Putamen (tissue), 1 donor: ENCODE measurements at places on chromosomes 2 and 18.

- no peak for DNase-seq
These were observed 16.2 kb downstream of the CYP26B1 start for GRCh38 chr2:72131371-72131891.

GRCh38 chr2:158667586-158667985 lies 127.5 kb upstream of the DAPL1 start:
- DNase-seq, result no peak

DNA sequence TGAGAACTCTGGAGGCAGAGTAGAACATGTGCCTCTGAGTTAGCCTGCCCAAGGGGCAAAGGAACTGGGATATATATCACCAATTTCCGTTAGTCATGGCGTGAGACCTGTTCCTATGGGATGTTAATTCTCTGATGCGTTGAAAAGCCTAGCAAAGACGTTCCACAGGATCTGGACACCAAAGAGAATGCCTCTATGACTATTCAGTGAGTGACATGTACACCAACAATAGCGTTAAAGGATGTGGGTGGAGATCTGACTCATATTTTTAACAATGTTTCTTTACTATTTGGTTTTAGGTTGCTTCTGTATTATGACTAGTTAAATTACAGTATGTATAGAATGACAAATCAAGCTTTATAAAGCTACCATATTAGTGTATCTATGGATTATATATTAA lies 320.9 kb upstream of the MC4R start:
- no peak for DNase-seq

DNA sequence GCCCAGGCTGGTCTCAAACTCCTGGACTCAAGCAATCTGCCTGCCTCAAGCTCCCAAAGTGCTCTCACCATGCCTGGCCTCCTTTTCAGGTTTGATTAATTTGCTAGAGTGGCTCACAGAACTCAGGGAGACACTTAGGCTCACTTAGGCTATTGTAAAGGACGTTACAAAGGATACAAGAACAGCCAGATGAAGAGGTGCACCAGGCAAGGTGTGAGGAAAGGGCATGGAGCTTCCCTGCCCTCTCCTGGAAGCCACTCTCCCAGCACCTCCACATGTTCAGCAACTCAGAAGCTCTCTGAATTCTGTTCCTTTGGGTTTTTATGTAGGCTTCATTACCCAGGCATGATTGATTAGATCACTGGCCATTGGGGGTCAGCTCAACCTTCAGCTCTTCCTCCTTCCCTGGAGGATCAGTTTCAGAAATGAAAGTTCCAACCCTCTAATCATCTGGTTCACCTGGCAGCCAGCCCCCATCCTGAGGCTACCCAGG lies 78.7 kb upstream of the RGPD5 start:
- DNase-seq, result no peak

DNA sequence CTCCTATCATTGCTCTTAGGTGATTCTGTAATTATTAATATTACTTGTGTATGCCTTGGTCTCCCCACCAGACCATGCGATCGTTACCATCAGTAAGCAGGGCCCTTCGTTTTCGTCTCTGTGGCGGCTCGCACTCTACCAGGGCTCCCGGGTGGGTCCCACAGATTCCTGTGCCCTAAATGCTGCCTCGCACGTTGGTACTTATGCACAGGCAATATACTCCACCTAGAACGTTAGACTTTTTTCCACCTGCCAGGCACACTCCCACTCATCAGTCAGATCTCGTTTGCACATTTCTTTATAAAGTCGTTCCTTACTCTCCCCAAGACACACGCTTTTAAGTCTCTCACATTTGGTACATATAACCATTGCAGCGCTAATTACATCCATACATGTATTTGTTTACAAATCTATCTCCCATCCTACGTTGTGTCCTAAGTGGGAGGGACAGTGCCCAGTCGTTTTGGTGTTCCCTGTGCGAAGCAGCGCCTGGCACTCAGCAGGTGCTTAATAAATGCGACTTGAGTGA lies 901 bp downstream of the FEZ2 start:
- peak; percentile 12 for DNase-seq

- no peak for DNase-seq
These were observed 149.7 kb upstream of the HS6ST1 start for GRCh38 chr2:128468186-128468920.

GRCh38 chr18:66792466-66792865 lies 188.6 kb upstream of the CDH19 start:
- no peak for DNase-seq

DNA sequence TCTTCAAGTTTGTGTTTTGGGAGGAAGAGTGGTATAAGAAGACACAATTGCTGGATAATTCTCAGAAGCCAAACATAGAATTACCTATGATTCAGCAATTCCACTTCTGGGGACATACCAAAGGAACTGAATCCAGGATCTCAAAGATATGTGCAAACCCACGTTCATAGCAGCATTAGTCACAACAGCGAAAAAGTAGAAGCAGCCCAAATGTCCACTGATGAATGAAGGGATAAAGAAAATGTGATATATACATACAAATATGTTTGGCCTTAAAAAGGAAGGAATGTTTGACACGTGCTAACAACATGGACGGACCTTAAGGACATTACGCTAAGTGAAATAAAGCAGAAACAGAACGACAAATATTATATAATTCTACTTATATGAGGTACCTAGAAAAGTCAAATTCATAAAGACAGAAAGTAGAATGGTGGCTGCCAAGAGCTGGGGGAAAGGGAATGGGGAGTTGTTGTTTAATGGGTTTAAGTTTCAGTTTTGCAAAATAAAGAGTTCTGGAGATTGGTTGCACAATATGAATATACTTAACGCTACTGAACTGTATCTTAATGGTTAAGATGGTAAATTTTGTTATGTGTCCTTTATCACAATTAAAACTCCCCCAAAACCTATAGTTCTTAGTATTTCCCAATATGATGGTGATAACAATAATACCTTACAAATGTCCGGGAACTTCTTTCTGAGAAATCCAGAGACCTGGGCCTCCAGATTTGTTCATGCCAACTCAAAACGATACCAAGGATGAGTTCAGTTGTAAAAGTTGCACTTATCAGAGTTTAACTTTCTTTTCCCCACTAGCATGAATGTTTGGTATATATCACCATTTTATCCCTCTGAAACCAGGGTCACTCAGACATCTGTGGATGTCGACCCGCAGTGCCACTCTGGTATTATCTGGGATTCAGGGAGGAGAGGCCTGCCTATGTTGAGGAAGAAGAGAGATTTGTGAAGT lies 33.7 kb upstream of the WIPF1 start:
- DNase-seq, result no peak

- peak; percentile 19 for DNase-seq
These were observed 1.5 kb downstream of the CNRIP1 start for GRCh38 chr2:68317971-68318913.

DNA sequence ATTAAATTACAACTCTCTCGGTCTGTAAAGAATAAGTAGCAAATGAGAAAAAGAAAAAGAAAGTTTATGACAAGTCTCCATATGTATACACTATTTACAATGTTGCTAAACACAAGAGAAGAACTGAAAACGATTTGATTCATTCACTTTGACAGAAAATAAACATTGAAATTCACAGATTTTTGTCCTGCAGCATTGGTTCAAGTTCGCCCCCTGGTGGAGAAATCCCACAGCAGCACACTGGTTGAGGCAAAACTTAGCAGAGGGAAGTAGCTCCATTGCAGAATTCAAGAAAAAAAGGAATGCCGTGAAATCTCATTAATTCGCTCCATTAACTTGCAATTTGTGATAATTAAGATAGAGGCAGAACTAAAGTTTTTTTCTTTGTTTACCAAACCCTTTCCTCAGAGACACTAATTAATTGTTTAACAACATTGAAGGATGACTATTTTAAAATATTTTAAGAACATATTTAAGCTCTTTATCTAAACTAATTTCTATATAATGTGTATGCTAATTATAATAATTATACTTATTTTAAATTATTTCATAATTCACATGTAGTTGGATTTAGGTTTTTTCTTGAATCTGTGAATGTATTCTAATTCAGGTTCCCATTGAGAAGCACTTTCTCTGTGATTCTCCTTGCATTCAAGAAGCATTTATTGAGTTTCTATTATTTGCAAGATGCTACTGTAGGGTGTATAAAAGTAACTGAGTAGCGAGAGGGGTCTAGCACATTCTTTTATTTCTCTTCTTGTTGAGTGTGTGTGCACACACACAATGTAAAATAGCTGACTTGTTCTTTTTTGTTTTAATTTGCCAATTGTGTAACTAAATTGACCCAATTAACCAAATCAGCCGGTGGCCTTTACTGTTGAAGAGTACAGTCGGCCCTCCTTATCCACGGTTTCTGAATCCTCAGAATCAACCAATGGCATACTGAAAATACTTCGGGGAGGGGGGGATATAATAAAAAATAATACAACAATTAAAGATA lies 74.1 kb downstream of the COL4A3 start:
- DNase-seq, result peak; percentile 44

GRCh38 chr2:203782262-203782976 lies 76.0 kb downstream of the CD28 start:
- peak; percentile 10 for DNase-seq

GRCh38 chr2:96315400-96316071 lies 9.6 kb upstream of the ITPRIPL1 start:
- no peak for DNase-seq

DNA sequence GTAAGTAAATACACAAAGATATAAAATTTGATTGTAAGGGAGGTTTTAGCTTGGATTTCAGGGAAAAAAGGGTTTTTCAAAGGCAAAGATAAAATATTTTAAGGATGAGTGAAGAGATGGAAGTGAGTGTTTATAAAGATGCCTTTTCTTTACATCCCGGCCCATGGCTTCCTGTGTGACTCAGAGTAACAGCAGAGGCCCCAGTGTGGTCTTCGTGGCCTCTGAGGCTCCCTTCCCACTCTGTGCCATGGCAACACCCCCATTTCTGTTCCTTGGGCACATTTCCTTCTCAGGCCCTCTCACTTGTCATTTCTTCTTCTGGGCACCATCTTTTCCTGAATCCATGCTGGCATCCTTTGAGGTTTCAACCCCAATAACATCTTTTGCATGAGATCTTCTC lies 92.6 kb upstream of the TMEM18 start:
- DNase-seq, result no peak

GRCh38 chr18:55316486-55317184 lies 271.4 kb downstream of the TCF4 start:
- DNase-seq, result no peak

GRCh38 chr18:63141778-63142176 lies 177.8 kb downstream of the BCL2 start:
- DNase-seq, result no peak

- DNase-seq, result no peak
These were observed 3.2 kb upstream of the DYTN start for GRCh38 chr2:206721256-206721920.

DNA sequence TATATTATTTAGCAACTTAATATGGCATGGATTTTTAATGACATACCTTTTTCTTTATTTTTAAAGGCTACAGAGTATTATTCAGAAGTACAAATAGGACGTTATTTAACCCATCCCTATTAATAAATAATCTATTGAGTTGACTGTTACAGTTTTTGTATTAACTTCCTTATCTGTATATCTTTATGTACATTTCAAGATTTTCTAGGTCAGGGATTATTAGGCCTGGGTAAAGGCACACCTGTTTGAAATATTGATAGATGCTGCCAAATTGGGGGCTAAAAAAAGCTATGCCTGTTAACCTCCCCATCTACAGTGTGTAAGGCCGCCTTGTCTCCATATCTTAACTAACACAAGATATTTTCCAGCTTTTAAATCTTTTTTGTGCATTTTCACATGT lies 6.6 kb downstream of the NPAS2 start:
- no peak for DNase-seq

GRCh38 chr2:163341426-163341825 lies 394.4 kb downstream of the FIGN start:
- DNase-seq, result no peak
